ENCODE measurements at places on chromosomes 1 and 21.

GRCh38 chr1:94739521-94740061, 80.6 kb upstream of the SLC44A3 start:
- no peak for DNase-seq

DNA sequence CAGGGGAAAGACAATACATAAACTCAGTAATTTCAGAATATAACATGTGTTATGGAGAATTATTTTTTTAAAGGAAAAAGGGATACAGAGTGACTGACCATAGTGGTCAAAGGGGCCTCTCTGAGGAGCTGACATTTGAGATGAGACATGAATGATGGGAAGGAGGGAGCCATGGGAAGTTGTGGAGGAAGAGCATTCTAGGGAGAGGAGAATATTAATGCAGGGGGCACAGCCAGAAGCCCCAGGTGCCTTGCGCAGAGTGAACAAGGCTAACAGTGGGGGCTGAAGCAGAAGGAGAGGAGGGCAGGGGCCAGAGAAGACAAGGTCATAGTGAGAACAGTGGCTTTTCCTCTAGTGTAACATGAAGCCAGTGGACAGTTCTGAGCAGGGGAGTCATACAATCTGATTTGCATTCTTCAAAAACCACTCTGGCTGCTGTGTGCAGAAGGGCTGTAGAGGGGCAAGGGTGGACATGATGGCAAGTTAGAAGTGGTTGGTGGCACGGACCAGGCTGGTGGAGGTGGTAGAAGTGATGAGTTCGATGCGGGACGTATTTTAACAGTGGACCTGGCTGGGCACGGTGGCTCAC, 28.2 kb upstream of the IFNLR1 start:
- no peak for DNase-seq

DNA sequence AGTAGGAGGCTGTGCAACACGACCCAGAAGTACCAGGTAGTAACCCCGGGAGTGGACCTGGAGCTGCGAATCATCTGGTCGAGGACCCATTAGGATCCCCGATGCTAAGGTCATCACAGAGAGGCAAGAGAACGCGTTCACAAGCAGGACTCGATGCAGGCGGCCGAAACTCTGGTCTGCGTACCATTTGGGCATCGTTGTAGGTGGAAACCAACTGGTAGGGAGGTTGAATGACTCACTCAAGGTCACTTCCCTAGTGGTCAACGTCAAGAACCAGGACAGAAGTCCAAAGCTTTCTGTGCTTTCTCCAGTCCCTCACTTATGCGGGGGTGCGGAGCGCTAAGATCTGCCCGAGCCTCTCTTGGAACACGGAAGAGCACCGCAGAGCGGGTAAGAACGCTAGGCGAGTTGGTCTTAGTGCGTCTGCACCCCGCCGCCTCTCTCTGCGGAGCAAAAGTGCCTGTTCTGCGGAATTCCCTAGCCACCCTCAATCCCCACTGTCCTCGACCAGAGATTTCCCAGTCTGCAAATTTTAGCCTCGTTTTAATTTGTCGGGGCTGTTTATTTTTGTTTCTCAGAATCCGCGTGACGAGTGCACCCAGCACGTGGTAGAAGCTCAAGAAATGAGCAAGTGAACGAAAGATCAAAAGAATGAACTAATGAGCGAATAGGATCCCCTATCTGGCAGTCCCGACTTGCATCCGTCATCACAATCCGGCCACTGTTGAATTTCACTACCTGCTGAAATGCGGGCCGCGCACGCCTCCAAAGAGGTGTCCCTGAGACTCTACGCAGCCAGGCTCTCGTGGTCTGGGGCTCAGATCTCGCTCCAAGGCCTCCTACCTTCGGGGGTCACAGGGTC, 12.2 kb downstream of the HLX start:
- DNase-seq: no peak

DNA sequence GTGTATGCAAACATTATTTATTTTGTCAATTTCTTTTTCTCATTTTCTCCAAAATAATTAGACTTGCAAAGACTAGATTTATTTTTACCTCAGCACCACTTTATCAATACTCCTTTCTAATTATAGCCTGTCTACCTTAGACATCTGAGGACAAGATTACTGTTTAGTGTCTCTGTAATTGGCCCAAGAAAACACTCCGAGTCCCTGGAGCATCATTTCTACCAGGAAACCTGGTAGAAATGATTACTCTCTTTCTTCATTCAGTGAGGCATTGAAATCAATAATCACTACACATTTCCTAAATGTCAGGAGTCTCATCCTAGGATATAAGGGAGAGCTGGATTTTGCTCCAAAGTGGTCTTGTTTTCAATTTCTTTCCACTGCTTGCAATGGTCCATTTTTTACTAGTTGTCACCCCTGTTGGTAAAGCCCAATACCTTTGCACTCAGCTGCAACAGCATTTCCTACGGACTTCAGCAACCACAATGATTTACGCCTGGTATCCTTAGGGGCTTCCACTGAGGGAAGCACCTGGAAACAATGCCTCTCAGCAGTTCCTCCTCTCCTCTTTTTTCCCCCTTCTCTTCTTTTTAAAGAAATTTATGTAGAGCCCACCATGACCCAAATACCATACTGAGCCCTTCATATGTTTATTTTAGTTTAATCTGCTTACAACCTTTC, 64.6 kb downstream of the GRIK1 start:
- DNase-seq: no peak

DNA sequence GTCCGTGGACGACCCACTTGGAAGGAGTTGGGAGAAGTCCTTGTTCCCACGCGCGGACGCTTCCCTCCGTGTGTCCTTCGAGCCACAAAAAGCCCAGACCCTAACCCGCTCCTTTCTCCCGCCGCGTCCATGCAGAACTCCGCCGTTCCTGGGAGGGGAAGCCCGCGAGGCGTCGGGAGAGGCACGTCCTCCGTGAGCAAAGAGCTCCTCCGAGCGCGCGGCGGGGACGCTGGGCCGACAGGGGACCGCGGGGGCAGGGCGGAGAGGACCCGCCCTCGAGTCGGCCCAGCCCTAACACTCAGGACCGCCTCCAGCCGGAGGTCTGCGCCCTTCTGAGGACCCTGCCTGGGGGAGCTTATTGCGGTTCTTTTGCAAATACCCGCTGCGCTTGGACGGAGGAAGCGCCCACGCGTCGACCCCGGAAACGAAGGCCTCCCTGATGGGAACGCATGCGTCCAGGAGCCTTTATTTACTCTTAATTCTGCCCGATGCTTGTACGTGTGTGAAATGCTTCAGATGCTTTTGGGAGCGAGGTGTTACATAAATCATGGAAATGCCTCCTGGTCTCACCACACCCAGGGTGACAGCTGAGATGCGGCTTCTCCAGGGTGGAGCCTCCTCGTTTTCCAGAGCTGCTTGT, 32.4 kb downstream of the PRMT2 start:
- no peak for DNase-seq

DNA sequence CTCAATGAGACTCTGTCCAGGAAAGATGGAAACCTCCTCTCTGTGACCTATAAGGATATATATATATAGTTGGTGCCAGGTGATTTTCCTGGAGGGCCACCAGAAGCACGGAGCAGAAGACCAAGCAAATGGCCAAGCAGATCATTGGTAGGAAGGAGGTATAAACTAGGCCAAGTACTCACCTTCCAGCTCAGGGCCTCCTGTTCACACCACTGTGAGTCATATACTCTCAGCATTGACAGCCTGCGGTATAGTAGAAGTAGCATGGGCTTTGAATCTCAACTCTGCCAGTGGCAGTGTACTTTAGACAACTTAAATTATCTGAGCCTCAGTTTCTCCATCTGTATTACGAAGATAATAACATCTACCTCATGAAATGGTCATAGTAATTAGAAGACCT, 15.4 kb downstream of the IL12RB2 start:
- DNase-seq: no peak

DNA sequence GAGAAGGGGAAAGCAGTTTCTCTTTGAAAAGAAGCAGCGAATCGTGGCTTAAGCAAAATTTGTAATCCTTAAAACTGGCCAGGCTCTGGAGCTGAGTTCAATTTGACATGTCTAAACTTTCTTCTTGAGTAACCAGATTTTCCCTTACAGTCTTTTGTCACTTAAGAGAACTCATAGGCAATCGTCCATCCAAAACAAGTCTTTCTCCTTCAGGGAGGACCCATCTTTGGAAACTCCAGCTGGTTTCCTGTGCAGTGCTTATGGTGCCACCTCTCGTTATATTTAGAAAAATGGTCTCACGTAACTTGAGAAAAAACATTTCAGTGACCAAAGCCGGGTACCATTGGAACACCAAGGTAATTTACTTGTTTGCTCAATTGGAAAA, 1.8 kb upstream of the PTTG1IP start:
- DNase-seq: no peak

DNA sequence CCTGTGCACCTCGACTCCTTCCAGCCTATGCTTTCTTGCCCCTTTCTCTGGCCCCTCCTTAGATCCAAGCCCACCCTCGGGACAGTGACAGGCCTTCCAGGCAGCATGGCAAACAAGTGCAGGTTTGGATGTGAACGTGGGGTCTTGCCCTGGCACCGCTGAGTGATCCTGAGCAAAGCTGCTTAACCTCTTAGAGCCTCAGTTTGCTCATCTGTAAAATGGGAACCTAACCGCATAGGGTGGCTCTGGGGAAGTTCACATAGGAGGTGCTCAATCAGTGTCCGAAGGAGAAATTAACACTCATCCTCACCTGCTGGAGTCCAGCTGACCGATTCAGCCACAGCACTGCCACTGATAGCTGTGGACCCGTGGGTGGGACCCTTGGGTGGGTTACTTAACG, 7.2 kb downstream of the MFAP2 start:
- no peak for DNase-seq

- no peak for DNase-seq
Measured at GRCh38 chr1:183239793-183240525, 53.9 kb downstream of the LAMC2 start.

GRCh38 chr1:237786066-237786719, 104.5 kb downstream of the ZP4 start:
- DNase-seq: no peak

DNA sequence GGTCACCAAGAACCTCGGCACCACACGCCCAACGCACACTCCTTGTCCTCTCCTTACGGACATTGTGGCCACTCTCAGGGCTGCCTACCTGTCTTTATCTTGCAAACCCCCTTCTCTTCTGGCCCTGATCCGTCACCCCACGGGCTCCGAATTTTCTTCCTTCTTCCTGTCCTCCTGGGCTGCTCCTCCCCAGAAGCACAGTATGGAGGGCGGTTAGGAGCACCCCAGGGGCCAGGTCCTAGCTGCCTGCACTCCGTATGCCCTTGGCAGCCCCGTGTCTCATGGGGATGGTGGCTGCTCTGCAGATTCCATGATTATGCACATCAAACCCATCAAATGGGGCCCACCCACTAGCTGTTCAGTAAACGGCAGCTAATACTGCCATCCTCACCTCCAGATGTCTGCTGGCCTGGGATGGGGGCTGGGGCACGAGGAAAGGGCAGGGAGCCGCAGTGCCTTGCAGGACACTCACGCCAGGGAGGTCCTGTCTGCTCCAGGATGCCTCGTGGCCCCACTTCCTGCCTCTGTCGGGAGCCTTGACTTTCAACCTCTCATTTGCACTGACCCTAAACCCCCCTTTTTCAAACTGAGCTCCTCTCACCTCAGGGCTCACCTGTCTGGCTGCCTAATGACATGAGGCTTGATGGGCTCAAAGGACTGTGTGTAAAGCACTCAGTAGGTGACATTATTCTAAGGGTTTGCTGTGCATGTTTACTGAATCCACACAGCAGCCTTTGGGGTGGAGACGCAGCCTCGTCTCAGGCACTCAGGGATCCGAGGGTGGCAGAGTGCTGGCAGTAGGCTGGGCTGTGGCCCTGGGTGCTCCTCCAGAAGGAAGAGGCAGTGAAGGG, 4.4 kb downstream of the TTC34 start:
- DNase-seq: no peak

- DNase-seq: no peak
Measured at GRCh38 chr21:28592205-28592865, 400.3 kb downstream of the LTN1 start.

- DNase-seq: no peak
Measured at GRCh38 chr1:241391926-241392710, 35.1 kb upstream of the RGS7 start.

DNA sequence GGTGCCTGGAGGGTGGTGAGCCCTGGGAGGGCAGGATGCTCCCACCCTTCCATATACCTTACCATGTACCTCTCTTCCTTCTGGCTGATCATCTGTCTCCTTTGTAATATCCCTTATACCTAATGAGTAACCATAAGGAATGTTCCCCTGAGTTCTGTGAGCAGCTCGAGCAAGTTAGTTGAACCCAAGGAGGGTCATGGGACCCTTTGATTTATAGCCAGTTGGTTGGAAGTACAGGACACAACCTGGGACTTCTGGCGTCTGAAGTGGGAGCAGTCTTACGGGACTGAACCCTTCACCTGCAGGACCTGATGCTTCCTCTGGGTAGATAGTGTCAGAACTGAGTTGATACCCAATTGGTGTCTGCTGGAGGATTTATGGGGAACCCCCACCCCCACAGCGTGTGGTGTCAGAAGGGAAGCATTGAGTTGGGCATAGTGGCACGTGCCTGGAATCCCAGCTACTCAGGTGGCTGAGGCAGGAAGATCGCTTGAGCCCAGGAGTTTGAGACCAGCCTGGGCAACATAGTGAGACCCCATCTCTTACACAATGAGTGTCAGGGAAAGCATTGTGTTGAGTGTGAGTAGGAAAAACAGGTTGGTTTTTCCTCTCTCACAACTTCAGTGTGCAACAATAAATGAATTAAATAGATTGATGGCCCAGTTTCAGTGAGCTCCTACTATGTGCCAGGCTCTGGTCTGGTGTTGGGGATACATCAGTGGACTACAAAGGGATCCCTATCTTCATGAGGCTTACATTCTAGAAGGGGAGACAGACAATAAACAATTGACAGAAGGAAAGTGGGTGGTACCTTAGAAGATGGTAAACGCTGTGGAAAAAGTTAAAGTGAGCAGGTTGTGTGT, 16.0 kb downstream of the DNAJC16 start:
- DNase-seq: no peak

DNA sequence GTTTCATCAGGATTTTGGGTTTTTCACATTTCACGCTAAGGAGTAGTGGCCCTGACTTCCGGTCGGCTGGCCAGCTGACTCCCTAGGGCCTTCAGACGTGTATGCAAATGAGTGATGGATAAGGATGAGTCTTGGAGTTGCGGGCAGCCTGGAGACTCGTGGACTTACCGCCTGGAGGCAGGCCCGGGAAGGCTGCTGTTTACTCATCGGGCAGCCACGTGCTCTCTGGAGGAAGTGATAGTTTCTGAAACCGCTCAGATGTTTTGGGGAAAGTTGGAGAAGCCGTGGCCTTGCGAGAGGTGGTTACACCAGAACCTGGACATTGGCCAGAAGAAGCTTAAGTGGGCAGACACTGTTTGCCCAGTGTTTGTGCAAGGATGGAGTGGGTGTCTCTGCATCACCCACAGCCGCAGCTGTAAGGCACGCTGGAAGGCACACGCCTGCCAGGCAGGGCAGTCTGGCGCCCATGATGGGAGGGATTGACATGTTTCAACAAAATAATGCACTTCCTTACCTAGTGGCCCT, 23.1 kb upstream of the TNFRSF1B start:
- DNase-seq: no peak

DNA sequence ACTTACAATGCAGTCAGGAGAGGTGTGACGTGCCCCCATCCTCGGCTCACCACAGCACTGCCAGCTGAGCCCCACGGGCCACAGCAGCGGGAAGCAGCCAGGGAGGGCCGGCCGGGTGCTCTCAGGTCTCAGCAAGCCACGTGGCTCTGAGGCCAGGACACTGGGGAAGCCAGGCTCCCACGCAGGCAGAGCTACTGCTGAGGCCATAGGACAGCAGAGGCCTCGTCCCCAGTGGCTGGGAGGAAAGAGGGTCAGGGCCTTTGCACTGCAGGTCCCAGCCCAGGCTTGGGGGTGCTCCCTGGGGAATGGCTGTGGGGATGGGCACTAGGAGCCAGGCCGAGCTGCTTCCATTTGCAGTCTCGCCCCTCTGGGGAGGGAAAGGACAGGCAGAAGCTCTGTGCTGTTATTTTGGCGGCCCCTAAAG, 5.8 kb downstream of the LRRC47 start:
- DNase-seq: no peak

- DNase-seq: no peak
Measured at GRCh38 chr1:38053416-38054091, 7.0 kb upstream of the POU3F1 start.

Data from activated CD4-positive, alpha-beta T cell treated with anti-CD3 and anti-CD28 coated beads for 24 hours (primary cell).